AML-193 (cell line): ENCODE measurements at places on chromosomes 11 and 22.

DNA sequence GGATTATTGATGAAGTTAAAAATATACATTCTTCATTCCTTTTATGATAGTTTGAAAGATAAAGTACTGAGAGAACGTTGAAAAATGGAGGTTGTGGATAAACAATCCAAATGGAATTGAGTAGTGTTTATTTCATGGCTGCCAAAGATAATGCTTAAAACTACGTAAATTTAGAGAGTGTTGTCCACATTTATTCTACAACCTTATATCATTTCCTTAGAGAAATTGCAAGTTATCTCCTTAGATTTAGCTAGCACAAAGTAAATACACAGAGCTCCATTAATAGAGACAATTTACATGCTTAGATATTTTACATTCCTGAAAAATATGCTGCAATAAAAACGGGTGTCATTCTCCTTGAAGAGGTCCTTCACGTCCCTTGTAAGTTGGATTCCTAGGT, 146.5 kb upstream of the CCDC179 start:
- no peak for DNase-seq

DNA sequence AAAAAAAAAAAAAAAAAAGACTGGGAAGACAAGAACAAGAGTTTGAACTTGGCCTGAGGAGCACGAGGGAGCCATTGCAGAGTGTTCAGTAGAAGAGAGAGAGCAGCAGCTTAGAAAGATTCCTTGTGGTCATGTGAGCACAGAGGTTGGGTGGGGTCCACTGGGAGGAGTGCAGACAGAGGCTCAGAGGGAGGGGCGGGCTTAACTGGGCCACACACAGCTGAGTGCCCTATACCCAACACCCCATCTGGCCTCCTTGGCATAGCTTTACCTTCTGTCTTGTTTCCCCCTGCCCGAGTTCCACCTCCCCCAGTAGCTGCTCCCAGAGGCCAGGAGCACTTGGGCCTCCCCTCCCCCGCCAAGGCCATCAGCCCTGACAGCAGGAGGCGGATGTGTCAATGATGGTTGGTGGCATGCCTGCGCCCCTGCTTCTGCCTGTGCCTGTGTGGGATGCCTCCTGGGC, 12.1 kb downstream of the C11orf86 start:
- DNase-seq, result no peak

DNA sequence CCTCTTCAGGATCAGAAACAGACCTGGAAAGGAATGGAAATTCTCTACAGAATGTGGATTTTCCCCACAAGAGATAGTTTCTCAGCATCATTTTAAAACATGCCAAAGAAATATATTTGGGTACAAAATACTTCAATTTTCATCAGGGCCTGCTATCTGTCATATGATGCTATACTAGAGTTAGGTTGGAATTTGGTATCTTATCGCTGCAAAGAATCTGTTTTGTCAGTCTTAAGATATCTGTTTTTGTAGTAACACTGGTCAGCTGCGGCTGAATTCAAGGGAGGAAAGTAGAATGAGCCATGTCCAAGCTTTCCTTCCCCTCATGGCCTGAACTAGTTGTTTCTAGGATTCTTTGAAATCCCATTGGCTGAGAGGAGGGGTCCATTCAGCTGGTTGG, 806.4 kb downstream of the KCNA4 start:
- DNase-seq, result no peak

GRCh38 chr11:58586998-58587397, 8.1 kb downstream of the ZFP91 start:
- DNase-seq, result no peak

- peak; percentile 79 for DNase-seq
Observed at GRCh38 chr22:19644314-19645223, 69.7 kb upstream of the SEPTIN5 start.

GRCh38 chr11:113928311-113928710, 23.7 kb downstream of the HTR3B start:
- DNase-seq, result no peak

- no peak for DNase-seq
Observed at GRCh38 chr11:58905721-58906547, 33.4 kb upstream of the GLYATL1 start.

GRCh38 chr11:61256710-61257482, 15.9 kb downstream of the PGA5 start:
- no peak for DNase-seq

DNA sequence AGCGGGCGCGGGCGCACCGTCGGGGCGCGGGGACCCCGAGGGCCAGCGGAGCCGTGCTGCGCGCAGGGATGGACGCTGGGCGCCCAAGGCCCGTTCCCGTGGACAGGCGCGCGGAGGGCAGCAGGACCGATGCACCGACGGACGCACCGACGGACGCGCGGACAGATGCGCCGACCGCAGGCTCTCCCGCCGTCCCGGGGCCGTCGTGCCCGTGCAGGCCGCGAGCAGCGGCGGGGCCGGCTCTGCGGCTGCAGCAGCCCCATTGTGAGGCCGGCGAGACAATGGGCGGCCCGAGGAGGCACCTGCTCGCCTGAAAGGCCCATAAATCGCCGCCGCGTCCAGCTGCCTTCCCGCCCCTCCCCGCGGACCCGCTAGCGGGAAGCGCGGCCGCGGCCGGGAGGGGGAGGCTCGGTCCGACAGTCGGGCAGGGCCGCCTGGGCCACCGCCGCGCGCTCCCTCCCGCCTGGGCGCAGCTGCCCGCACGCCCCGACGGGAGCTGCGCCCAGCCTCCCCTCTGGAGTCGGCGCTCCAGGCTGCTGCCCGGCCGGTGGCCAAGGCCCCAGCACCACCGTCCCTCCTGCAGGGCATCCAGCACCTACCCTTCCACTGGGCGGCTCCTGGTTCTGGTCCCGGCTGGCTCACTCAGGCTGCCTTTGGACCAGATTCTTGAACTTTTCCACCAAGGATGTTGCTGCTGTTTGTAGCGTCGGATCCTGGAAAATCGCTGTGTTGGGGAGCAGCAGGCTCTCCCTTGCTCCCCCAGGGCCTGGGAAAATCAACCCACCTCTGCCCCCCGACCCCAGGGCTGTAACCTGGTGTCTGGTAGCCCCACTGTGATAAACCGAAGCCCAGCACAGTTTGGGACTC, 15.8 kb downstream of the CDKN1C start:
- DNase-seq, result no peak

- DNase-seq, result no peak
Observed at GRCh38 chr22:27616033-27616432, 185.5 kb downstream of the MN1 start.

- DNase-seq, result no peak
Observed at GRCh38 chr11:111819829-111820237, 51.5 kb downstream of the ALG9 start.

GRCh38 chr11:74860743-74861142, 88.1 kb downstream of the XRRA1 start:
- no peak for DNase-seq

GRCh38 chr11:134512061-134512460, 100.0 kb upstream of the B3GAT1 start:
- no peak for DNase-seq
